Stomach (tissue), 19 donors: ENCODE measurements at places on chromosomes 13 and 19. TPM values are rescaled to one million over a fixed set of nuclear protein-coding genes. Genes with fewer than 3 reads are reported as not detected.

DNA sequence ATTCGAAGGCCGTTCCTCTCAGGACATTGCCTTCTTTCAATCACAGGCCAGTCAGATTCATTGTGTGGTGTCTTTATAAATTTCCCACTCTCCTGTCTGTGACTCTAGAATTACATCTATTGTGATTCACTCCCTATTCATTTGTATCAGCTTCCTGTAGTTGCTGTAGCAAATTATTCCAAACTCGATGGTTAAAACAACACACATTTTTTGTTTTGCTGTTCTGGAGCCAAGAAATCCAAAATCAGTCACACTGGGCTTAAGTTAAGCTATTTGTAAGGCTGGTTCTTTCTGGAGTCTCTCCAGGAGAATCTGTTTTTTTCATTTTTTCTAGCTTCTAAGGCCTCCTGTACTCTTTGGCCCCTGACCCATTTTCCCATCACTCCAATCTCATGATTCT is 1487.0 kb upstream of the SLC10A2 start:
- H3K4me3 ChIP-seq = no peak overlapping the region
- H3K4me1 ChIP-seq = no peaks in the 10 kb centered on the region
- no peaks in the 10 kb centered on the region for H3K27me3 ChIP-seq
- H3K27ac ChIP-seq = no peak overlapping the region
- H3K36me3 ChIP-seq = no peaks in the 10 kb centered on the region

GRCh38 chr19:18789422-18789869 is 1.7 kb downstream of the COMP start:
- H3K27ac ChIP-seq = no peak overlapping the region
- DNase-seq = no peak
- H3K4me3 ChIP-seq = peak overlapping the region; percentile 23
- H3K27me3 ChIP-seq = peaks cover 75% of the 10 kb centered on the region
- no peaks in the 10 kb centered on the region for H3K36me3 ChIP-seq

DNA sequence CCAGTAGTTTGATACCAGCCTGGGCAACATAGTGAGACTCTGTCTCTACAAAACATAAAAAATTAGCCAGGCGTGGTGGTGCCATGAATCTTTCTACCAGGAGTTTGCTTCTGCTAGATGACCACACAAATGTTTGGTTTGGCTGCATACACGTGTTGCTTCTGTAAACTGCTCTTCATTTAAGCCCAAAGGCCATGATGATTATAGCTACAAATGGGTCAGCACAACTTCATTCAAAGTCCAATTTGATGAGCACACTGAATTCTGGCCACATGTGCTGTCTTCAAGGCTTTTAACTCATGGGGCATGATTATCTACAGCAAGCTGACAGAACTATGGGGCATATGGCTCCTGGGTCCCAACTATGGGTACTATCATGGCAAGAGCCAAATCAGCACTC is 46.3 kb upstream of the DCT start:
- H3K4me3 ChIP-seq = no peak overlapping the region
- H3K36me3 ChIP-seq = no peaks in the 10 kb centered on the region
- no peak overlapping the region for H3K27ac ChIP-seq
- H3K27me3 ChIP-seq = no peaks in the 10 kb centered on the region
- H3K4me1 ChIP-seq = no peaks in the 10 kb centered on the region

GRCh38 chr13:111177081-111177711 is 62.1 kb downstream of the ARHGEF7 start:
- H3K36me3 ChIP-seq = peaks cover 18% of the 10 kb centered on the region
- H3K4me3 ChIP-seq = no peak overlapping the region
- peak; percentile 46 for DNase-seq
- H3K27me3 ChIP-seq = no peaks in the 10 kb centered on the region
- H3K27ac ChIP-seq = peak overlapping the region; percentile 65

DNA sequence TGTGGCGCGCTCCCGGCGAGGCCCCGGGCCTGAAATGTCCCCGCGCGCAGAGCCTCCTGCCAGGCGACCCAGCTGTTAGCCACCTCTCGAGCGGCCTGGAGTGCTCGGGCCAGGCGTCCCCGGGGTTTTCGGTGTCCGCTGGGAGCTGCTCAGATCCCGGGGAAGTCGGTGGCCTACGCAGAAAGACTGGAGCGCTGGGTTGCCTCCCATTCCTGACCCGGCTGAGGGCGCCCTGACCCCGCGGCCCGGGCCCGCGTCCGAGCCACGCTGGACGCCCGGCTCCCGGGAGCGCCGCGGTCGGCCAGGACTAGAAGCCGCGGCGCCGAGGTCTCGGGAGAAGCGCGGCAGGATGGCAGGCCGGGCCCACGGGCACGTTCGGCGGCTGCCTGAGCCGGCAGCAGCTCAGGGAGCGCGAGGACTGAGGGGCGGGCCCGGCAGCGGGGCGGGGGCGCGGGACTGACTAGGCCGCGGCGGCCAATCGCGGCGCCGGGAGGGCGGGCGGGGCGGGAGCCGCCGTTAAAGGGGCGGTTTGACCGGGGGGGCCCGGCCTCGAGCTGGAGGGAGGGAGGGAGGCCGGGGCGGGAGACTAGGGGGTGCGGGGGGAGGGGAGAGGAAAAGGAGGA is 1.3 kb upstream of the ZIC2 start:
- no peak overlapping the region for H3K27ac ChIP-seq
- peak overlapping the region; percentile 43 for H3K4me3 ChIP-seq
- H3K27me3 ChIP-seq = peaks cover 100% of the 10 kb centered on the region
- no peaks in the 10 kb centered on the region for H3K36me3 ChIP-seq

Gene RFPL4AL1
- not detected for total RNA-seq

Gene GJA3
- total RNA-seq = 0.14 TPM

Gene PEG3
- total RNA-seq = 38.2 TPM
